Stimulated activated CD8-positive, alpha-beta memory T cell treated with anti-CD3 and anti-CD28 coated beads, Interleukin-15, amount 100 ng/mL, for 1 hour (primary cell): ENCODE measurements at places on chromosomes 5 and 9.

- no peak for DNase-seq
These were observed 10.9 kb downstream of the SEMA5A start for GRCh38 chr5:9534881-9535517.

DNA sequence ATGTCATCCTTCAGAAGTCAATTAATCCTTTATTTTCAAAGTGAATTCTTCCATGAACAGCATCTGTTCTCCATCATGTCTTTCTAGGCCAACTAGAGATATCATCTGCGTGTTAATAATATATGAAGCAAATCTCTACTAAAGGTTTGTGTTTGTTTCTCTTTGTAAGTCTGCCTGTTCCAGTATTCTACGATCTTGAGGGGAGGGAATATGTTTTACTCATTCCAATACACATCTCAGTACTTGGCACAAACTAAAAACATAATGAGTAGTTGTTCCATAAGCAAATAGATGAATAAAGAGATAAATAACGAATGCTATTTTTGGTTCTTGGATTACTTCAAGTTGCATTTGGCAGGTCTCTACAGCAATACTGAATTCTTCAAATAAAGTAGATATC lies 470.7 kb upstream of the GRIN3A start:
- no peak for DNase-seq

GRCh38 chr5:149046196-149046829 lies 16.5 kb downstream of the SH3TC2 start:
- no peak for DNase-seq

- DNase-seq = no peak
These were observed 273.7 kb upstream of the PIK3R1 start for GRCh38 chr5:67941614-67942401.

GRCh38 chr9:97412626-97413385 lies 910 bp downstream of the TDRD7 start:
- DNase-seq = no peak

- no peak for DNase-seq
These were observed 6.3 kb downstream of the PCDH1 start for GRCh38 chr5:141871870-141872269.

DNA sequence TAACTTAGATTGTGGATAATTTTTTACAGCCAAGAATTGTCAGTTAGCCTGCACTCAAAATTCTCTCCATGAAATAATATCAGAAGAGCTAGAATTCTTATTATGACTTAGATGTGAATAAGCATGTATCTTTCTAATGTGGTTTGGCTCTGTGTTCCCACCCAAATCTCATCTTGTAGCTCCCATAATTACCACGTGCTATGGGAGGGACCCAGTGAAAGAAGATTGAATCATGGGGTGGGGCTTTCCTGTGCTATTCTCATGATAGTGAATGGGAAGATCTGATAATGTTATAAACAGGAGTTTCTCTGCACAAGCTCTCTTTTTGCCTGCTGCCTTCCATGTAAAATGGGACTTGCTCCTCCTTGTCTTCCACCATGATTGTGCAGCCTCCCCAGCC lies 176.8 kb downstream of the MAT2B start:
- DNase-seq = no peak

- no peak for DNase-seq
These were observed 58.9 kb downstream of the PLPPR1 start for GRCh38 chr9:101087426-101087825.

DNA sequence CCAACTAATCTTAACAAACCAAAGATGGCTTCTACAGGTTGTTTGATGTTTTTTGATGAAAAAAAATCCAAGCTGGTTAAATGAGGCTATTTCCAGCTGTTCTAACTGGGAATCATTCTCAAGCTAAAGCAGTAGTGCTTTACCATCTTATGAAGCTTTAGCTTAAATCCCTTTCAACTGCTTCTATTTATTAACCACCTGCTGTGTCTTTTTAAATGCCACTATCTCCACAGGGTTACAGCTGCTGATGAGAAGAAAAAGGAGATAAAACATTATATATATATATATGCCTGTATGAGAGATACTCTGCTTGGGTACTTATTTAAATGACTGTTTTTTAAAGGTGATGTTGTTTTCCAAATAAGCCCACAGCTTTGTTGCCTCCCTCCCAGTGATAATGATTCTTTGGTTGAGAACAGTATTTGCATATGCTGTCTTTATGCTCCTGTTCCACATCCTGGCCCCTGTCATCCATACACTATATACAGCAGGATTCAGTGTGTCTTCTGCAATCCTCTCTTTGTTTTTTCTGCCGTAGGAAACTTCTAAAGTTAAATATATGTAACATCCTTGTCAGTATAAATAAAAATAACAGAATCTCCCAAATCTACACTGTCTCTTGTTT lies 164.0 kb downstream of the PAM start:
- no peak for DNase-seq

- no peak for DNase-seq
These were observed 71.8 kb upstream of the ALDH1A1 start for GRCh38 chr9:73024601-73025034.

DNA sequence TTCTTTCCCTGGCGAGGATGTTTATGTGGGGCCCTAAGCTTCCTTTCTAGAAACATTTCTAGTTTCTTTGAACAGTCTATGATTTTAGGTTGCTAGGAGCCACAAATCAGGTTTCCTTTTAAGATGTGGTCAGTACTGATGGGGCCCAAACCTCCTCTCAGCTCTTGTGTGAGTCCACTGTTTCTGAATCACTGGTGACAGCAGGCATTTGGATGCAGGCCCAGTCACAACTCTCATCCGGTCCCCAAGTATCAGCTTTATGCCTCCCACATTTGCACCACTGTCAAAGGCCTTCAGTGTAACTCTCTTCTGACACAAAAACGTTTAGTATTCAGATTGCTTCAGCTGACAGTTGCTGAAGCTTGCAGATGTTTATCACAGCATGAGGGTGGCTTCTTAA lies 7.8 kb downstream of the DMRT2 start:
- no peak for DNase-seq

DNA sequence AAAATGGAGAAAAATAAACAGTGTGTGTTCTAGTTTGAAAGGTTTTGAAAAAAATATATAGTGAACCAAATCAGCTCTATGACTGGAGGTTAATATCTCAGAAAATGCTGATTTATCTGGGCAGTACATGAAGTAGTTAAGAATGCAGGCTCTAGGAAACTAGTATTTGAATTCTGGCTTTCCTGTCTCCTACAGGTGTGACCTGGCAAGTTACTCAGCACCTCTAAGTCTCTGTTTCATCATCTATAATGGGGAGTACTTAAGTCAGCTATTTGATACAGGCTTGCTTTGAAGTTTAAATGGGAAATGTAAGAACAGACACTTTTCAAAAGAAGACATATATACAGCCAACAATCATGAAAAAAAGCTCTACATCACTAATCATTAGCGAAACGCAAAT lies 5.2 kb downstream of the GRAMD2B start:
- no peak for DNase-seq

DNA sequence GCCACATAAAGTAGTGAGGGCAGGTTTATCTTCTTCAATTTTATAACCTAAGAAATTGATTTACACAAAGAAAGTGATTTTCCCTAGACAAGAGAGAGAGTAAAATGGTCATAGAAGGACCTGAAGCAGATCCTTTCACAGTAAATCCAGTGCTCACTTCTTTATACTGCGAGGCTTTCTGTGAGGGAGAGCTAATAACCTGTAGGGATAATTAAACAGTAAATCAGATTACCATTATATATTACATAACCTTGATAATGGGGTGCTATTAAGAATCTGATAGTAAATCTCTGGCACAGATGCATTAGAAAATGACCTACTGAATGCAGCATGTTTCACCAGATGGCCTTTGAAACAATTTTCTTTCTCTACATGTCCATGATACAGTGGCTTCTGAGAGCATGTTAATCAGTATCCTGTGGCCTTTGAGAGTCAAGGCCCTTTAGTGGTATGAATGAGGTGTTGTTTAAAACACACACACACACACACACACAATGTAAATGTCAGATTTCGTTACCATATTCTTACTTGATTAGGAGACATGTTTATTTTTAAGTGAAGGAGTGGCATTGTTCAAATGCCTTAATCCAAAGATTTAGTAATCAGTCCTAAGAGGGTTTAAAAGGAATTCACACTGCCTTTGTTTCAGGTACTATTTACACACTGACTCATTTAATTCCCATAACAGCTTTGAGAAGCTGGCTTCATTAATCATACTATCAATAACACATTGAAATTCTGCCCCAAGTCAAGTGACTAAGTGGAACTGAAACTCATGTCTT lies 124.7 kb downstream of the ALDH1A1 start:
- no peak for DNase-seq

DNA sequence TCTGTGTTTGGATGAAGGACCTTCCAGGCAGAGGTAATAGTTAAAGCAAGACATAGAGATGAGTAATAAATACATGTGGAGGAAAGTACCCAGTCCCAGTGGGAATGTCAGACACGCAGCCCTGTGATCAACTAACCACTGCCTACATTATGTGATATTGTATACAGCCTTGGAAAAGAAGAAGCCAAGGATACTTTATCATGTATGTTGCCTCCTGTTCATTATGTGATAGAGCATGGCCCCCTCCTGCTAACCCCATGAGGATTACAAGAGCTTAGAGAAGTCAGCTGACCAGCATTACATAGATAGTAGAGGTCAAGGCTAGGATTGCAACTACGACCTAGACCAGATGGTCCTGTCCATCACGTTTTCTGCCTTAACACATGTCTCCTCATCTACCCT lies 497.0 kb upstream of the TNC start:
- no peak for DNase-seq

DNA sequence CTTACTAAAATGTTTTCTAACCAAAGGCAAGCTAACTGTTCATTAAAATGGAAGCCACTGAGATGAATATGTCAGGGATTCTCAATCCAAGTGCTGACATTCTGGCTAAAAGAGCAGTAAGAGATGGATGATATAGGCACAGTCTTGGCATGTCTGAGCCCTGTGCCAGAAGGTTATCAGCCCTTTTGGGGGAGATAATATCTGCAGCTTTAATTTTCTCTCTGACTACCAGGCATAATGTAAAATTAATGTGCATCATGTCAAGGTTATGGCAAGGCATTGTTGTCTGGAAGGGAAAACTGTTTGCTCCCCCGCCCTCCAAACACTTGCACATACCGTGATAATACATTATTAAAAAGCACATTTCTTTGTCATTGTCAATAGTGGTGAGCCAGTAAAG lies 609.8 kb downstream of the ZNF608 start:
- no peak for DNase-seq

- no peak for DNase-seq
These were observed 15.4 kb upstream of the NPR2 start for GRCh38 chr9:35776018-35776417.

- no peak for DNase-seq
These were observed 328 bp downstream of the CAMSAP1 start for GRCh38 chr9:135907006-135907430.

GRCh38 chr9:114937516-114937915 lies 7.1 kb upstream of the TNFSF8 start:
- DNase-seq = no peak

- DNase-seq = no peak
These were observed 1.9 kb downstream of the ROR2 start for GRCh38 chr9:91948101-91948596.

- no peak for DNase-seq
These were observed 31.0 kb downstream of the HK3 start for GRCh38 chr5:176868126-176868525.

GRCh38 chr5:57094753-57095683 lies 78.8 kb upstream of the GPBP1 start:
- DNase-seq = no peak

DNA sequence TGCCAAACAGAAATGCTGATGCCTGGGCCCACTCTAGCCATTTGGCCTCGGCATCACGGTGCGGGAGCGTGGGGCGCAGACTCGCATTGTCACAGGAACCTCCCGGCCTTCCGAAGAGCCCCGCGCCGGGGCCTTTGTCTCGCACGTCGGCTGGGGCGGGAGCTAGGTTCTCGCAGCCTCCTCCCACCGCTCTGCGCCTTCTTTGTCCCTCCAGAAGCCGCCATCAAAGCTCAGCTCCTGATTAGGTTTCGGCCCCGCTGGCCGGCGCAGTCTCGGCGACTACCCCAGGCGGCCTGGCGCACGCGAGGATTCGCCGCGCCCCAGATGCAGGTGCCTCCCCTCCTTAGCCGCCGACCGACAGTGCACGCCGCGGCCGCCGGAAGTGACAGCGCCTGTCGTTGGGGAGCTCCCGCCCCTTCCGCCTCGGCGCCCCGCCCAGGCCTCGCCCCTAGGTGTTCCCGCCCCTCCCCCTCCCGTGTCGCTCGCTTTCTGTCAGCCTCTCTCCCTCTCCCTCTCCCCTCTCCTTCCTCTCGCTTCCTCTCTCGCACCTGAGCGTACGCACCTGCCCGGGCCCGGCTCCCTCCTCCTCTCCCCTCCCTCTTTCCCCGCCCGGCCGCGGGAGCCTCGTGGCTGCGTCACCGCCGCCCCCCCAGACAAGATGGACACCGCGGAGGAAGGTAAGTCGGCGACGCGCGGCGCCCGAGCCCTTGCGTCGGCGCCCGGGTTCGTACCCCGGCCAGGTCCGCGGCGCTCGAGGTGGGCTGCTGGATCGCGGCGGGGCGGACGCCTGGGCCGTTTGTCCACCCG lies at the start of gene MARCHF6:
MARCHF6 (plus strand) TSS at position 455 of the 807 bp plus-strand sequence; CDS start at position 659, 204 bp downstream.
- peak; percentile 93 for DNase-seq

DNA sequence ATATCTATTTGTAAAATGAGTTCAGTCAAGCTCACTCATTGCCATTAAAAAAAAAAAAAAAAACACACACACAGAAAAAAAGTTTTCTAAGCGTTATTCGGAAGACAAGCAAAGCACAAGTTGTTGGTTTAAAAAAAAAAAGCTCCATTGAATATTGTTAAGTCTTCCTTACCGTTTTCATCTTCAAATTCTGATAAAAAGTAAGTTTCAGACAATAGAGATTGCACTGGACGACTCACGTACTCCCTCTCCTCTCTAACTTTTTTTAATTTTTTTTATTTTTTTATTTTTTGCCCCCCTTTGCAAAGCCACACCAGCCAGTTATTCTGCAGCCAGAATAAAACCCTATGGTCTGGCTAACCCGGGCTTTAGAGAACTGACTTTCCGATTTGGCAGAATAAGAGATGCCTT lies 544 bp downstream of the ADAMTS6 start:
- DNase-seq = no peak

DNA sequence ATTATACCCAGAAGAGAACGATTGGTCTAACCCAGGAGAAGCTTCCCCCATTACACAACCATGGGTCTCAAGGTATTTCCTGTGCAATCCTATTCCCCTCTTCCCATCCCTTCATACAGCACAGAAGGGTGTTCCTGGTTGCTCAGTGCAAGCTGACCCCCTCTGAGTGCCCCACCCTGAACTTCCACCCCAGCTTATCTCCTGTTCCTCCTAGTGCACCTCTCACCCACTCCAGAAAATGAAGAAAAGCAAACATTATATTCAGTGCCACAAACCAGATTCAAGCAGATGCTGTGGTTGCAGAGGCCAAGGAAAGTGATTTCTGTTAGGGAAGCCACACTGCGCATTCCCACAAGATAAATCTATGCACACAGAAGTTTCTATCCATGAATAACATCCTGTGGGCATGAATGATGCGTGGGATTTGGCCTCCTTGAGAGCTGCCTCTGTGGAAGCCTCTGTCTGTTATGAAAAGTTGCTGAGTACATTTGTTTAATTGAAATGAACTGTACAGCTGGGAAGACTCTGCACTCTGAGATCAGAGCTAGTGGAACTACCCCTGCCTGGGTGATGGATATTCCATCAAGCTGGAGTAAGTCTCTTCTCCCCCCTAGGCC lies 2.2 kb upstream of the OR2S2 start:
- DNase-seq = no peak
